ENCODE measurements at places on chromosomes 11 and 22. TPM values are rescaled to one million over a fixed set of nuclear protein-coding genes. Genes with fewer than 3 reads are reported as not detected.

GAL gene
- total RNA-seq, result 1.1 TPM

TMPRSS4 gene
- total RNA-seq, result not detected

PRRG4 gene
- total RNA-seq, result 1.8 TPM

PGA5 gene
- not detected for total RNA-seq

ANGPTL5 gene
- not detected for total RNA-seq

SDHD gene
- 71.2 TPM for total RNA-seq

NXPE1 gene
- not detected for total RNA-seq

GRCh38 chr11:65663639-65664200, 1.0 kb upstream of the RELA start:
- no peak for DNase-seq

DNA sequence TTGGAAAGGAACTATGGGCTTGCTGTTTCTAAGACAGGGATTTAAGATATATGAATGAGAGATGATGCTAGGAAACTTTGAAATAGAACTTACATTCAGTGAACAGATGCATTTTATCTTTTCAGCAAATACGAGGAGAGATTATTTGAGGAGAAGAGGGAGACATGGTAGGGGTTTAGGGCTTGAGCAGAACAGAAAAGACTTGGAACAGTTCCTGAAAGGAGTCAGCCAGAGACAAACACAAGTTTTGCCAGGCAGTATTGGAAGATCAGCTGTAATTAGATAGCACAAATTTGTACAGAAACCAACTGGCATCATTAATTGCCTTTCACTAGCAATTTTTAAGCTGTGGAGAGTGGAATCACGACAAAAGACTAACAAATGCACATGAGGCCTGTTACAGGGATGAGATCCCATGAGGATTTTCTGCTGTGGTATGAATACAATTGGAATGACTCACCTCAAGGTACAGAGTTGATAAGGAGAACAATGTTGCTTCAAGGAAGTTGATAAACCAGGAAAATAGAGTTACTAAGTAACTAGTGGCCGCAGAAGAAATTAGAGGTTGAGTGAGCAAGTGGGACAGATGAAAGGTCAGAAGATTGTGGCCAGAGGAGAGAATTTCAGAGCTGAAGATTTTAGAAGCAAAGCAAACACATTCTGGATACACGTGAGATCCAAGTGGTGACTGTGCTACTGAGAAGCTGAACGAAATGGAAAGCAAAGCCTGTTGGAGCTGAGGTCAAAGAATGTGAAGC, 67.9 kb downstream of the CYB5R2 start:
- no peak for DNase-seq

GRCh38 chr11:36061471-36061870, 117.6 kb downstream of the LDLRAD3 start:
- no peak for DNase-seq

DNA sequence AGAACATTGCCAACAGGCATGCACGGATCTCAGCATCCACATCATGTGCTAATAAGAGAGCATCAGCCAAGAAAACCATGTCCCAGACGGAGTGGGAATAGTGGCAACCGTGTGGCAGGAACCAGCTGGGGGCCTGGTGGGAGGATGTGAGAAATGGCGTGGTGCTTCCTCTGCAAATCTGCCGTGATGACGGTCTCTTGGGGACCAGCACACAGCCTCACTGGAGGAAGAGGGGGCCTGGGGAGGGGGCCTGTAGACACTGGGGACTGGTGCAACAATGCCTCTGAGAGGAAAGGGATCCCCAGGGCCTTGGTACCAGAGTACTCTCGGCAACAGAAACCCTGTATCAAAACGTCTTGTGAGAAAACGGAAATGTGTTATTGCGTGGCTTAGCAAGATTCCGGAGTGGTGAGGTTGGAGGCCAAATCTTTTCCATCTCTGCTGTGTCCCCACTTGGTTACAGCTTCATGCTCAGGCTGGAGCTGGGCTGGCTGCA, 154.3 kb upstream of the TBCEL start:
- peak; percentile 61 for DNase-seq

DNA sequence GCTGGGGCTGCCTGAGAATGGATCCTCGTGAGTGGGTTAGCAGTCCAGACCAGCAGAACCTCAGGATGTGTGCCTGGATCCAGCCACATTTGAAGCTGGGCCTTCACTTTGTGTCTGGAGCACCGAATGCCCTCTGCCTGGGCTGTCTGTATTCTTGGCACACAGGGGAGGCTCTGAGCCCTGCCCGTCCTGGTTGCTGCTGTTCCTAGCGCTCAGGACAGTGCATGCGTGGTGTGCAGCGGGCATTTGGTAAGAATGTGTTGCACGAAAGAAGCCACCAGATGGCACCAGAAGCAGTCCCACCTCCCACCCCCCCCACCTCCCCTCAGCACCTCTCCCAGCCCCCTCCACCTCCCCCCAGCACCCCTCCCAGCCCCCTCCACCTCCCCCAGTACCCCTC, 4.1 kb upstream of the MAPK11 start:
- DNase-seq, result no peak

DNA sequence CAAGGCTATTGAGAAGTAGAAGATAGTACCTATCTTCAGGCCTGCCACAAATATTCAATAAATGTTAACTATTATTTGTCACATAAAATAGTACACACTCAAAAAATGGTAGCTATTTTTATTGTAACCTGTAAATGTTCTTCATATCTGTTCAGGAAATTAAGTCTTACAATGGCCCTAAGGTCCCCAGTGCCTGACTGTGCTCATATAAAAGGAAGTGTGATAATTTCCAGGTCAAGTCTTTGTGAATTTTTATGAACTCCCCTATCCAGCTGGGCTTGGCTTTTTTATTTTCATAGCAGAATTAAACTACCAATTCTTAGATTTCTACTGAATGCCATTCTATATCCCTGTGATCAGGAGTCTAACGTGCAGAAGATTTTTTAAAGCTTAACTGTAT, 284.2 kb upstream of the PITPNB start:
- DNase-seq, result no peak

DNA sequence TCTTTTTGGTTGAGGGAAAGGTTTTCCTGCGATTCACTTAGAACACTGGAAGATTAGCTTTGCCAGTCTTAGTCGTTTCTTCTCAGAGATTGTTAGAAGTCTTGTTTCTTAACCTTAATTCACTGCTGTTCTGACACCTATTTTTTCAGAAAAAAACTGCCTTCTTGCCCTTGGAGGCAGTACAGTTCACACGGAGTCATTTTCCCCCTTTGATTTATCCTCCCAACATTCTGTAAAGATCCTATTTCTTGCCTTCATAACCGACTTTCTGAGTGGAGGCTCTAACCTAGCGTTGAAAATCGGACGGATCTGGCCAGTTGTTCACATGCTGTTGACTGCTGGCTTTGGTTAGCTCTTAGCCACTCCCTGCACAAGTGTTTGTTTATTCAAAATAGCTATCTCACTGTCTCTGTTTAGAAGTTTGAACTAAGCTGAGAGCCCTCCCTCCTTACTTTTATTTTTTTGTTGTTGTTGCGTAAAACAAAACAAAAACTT, 737 bp downstream of the BCL2L13 start:
- no peak for DNase-seq

- peak; percentile 68 for DNase-seq
These were observed at the start of gene RCOR2 for GRCh38 chr11:63916837-63917691. TSS of gene RCOR2 (minus strand) at chr11:63917164. CDS start at chr11:63916456, 708 bp downstream.

DNA sequence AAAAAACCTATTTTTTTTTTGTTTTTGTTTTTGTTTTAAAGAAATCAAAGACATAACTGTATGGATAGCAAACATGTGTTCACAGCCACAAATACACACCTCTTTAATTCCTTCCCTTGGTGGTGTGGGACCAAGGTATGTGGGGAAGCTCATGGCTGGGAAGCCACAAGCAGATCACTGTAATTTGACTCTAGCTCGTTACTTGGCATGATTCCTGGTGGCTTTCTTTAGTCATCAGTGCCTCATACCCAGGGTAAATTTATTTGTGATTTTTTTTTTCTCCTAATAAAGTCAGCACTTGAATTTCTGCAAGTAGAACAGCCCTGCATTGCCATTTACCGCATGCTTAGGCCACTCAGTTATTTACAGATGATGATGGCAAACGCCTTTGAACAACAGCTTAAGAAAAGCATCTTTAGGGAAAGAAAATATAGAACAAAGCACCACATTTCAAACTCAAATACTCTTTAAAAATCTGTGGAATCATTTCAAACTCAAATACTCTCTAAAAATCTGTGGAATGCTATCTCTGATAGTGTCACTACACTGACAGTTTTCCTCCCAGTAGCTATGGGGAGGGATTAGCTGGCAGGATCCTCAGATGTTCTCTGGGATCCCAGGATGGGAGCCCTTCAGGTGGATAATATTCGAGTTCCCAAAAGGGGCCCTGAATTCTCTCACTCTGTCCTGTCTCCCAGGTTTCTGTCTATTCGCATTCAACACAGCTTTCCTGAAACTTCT, 687.2 kb downstream of the OPCML start:
- no peak for DNase-seq

DNA sequence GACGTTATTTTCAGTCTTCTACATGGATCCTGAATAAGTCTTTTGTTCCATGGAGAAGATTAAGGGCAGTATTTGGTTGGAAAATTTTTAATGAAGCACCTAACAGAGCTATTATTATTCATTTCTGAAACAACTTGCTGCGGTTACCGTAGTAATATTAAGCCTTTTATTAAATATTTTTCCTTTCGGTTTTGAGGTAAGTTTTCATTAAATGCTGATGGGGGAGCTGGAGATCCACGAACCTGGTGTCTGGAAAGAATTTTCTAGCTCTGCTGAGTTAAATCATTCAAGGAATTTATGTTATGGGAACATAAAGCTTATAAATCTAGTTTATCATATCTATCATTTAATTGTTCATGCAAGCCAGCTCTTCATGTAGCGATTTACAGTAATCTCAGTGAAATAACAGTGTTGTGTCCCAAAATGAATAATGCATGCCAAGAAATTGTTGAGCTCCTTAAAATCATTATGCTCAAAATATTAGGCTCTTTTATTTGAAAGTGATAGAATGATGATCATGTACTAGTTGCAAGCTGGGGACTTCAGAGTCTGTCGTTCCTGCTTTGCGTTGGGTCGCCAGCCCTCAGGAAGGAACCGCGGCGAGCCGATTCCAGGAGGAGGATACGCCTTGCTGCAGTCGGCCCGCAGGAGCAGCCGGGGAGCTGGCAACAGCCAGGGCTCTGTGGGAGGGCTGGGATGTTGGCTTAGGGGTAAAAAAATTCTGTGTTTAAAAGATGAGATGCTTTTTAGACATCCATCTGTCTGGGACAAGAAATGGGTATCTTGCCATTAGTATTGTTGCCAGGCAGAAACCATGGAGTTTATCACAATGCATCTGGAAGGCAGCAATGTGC, 83.1 kb downstream of the TBC1D22A start:
- no peak for DNase-seq

- no peak for DNase-seq
These were observed 69.5 kb upstream of the MYO18B start for GRCh38 chr22:25672289-25673084.

DNA sequence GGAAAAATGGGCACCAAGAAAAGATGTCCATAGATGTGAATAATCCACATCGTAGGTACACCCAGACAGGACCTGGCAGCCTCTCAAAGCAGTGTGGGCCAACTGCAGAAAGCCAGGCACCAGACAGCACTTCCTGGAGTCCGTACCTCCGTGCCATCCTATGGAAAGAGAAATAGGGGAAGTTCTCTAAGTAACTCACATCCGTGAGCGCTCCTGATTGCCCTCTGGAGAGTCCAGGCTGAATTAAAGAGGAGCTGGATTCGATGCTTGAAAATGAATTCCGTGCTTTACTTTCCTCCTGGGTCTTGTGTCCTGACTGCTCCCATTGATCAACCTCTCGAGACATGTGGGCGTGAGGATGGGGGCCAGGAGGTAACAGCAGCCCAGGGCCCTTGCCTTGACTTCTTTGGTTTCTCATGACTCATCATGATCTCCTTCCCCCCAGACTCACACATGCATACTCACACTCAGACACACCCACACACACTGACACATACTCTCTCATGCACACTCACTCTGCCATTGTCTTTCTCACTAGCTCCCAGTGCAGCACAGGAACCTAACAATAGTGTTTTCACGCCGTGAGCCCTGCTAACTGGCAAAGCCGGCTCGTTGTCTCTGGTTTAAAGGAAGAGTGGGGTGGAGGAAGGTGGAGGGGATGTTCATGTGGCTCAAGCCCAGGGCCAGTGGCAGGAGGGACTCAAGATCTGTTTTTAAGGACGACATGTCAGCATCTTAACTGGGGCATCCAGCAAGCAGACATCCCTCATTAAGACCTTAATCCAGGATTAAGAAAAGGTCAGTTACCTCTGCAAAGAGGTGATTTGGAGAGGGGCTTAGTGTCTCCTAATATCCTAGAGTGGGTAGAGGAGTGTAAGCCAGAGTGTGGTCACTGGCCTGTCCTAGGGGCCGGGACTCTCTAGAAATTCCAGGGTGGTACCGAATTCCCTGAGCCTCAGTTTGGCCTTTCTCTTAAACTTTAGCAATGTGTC, 104.2 kb downstream of the SCN3B start:
- DNase-seq, result no peak

DNA sequence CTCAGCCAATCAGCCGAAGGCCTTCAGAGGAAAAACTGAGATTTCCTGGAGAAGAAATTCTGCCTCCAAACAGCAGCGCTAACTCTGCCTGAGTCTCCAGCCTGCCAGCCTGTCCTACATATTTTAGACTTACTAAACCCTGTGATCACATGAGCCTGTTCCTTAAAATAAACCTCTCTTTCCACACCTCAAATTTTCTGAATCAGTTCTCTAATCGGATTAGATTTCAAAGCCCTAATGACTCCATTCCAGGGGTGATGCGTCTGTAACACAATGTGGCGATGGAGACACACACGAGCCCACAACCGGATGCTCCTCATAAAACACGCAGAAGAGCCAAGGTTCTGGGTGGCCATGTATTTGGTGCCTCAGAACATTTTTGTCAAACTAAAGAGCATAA, 1371.2 kb downstream of the BRD1 start:
- no peak for DNase-seq

DNA sequence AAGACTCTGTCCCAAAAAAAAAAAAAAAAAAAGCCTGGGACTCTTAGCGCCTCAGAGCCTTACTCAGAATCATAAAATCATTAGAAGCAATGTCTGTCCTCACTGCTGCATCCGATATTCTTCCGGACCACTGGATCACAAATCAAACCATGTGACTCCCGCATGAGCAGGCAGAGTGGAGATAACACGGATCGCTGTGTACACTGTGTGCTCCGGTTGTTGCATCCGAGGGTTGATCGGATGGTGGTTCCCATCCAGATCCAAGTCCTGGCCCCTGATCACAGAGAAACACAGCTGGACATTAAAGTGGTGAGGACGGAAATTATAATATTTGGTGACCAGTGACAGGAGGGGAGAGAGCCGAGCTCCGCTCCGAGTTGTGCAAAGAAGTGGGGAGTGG, 9.7 kb upstream of the TXNRD2 start:
- DNase-seq, result no peak

Data from natural killer cell treated with Interleukin-12 subunit alpha and Interleukin-12 subunit beta and Interleukin-15 and Interleukin-18, amount 100 ng/mL, for 72 hours (primary cell).